ENCODE measurements at places on chromosomes 5 and 9. TPM values are rescaled to one million over a fixed set of nuclear protein-coding genes. Genes with fewer than 3 reads are reported as not detected.

GRCh38 chr5:112445626-112446350, 26.7 kb upstream of the EPB41L4A start:
- no peak for DNase-seq

DNA sequence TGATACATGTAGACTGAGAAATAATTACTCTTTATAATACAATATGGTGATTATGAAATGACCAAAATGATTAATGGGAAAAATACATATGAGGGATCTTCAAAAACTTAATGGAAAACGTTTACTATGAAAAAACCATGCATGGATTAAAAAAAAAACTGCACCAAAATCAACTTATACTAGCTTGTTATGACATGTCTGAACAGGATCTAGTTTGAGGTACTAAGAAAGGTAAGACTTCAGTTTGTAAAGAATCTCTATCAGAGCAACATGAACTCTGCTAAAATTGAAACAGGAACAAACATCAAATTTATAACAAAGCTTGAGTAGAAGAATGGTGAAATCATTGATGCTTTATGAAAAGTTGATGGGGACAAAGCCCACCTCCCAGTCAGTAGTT, 178.0 kb downstream of the SLIT3 start:
- no peak for DNase-seq

GRCh38 chr5:67792891-67793290, 422.7 kb upstream of the PIK3R1 start:
- no peak for DNase-seq

DNA sequence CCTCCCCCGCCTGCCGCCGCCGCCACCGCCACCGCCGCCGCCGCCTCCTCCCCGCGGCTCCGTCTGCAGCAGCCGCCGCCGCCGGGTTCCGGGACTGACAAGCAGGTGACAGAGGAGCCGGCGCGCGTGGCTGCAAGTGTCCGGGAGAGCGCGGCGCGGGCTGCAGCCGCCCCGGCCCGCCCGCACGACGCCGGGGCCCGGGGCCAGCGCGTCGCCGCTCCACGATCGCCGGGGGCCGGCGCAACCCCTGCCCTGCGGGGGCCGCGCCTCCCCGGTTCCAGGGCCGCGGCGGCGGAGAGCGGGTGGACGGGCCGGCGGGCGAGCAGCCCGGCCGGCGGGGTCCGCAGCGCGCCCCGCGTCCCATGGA, 343 bp downstream of the LMX1B start:
- DNase-seq = no peak

- DNase-seq = peak; percentile 40
Observed at GRCh38 chr5:17069995-17070511, 134.0 kb upstream of the MYO10 start.

DNA sequence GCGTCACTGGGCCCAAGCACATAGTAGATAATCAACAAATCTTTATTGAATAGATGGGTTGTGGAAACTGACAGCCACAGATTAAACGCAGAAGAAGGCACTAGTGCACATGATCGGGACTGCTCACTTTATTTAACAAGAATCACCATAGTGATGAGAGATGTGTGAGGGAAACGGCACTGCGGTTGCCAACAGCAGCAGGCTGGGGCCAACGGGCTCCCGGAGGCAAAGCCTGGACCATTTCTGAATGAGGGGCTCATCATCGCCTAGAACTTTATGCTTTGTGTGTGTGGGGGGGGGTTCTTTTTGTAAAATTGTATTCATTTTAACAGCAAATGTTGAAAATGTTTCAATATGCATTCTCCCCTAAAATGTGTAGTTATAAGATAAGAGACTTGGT, 61.9 kb upstream of the RUFY1 start:
- DNase-seq = peak; percentile 74

DNA sequence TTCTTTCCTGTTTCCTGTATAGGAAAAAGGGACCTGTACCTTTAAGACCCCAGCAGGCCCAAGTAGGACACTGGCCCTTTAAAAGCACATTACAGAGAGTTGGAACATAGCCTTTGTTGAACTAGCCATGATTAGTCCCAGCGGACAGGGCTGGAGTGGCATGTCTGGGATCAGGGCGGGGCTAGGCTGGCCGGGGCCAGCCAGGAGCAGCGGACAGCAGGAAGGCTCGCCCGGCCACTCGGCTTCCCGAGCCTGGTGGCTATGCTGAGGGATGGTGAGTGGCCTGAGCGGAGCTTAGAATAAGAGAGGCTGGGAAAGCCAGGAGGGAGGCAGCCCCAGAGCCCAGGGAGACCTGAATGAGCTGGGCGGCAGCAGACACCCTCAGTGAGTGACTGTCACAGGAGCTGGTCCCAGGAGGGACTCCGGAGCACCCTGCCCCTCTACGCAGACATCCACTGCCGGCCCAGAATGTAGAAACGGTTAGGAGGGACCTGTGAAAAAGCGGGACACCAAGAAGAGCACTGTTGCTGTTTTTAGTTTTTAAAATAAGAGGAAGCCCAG, 92.1 kb downstream of the DAB2IP start:
- DNase-seq = peak; percentile 73

CCL28 gene
- 13.0 TPM for total RNA-seq

PTPA gene
- 92.3 TPM for total RNA-seq

ANKRD20A1 gene
- not detected for total RNA-seq

LCN2 gene
- 19.7 TPM for total RNA-seq

VLDLR gene
- 60.1 TPM for total RNA-seq

SPAAR gene
- total RNA-seq = 1.8 TPM

IRX2 gene
- 1.6 TPM for total RNA-seq

MGAT4B gene
- 48.4 TPM for total RNA-seq

Measured in tongue (tissue), 3 donors.